ENCODE measurements at places on chromosomes 7 and 10.

GRCh38 chr10:3955493-3955892 is 170.5 kb upstream of the KLF6 start:
- DNase-seq, result no peak

- DNase-seq, result no peak
Observed at GRCh38 chr7:1380231-1380815, 78.9 kb downstream of the MICALL2 start.

DNA sequence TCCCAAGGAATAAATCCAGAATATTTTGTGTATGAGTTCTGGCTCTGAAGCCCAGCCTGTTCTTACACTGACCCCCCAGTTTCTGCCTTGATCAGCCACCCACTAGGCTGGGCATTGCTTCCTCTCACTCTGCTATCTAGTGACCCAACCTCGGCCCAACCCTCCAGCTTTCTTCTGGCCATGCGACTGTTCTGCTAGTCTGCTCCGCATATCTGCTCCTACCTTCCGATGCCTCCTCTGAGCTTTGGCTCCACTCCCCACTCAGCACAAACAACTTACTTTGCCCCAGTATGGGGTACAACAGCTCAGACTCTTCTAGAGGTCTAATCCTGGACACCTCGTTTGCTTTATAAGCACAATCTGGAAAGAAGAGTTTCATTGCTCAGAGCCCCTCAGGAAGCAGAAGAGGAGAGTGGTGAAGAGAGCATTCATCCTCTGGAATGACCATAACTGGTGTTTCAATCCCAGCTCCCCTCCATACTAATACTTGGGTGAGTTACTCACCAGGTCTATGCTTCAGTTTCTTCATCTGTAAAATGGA is 99.6 kb downstream of the NPSR1 start:
- no peak for DNase-seq

DNA sequence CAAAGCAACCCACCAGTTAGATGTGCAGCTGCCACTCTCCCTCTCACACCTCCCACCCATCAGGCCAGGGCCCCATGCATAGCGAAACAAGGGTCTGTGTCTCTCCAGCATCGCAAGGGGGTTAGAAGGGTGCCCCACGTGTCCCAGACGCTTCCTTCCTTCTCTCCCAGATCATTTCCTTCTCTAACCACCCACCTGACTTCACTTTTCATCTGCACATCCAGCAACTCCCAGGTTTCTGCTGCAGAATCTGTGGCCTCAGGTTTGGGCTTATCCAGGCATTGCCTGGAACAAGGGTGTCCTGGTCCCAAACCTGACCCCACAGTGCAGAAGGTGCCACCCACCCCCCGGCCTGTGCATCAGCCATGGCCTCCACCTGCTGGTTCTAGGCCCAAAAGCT is 14.4 kb downstream of the PDIA4 start:
- DNase-seq, result no peak

- DNase-seq, result no peak
Observed at GRCh38 chr7:80432166-80432565, 79.7 kb downstream of the GNAT3 start.

DNA sequence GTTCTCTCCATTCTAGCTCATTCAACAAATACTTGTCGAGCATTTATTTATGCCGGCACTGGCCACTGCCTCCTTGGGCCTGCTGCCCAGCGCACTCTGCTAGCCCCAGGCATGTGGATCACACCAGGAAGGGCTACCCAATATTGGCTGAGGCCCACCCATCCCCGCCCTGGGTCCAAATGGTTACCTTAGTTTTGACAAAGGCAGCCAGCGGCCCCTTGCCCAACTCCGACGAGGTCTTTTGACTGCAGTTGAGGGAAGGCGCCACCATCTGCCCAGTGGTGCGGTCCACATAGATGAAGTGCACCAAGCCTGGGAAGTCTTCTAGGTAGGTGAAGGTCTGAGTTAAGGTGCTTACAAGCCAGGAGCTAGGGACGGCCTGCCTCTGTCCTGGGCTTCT is 7.2 kb upstream of the PYROXD2 start:
- DNase-seq, result no peak

DNA sequence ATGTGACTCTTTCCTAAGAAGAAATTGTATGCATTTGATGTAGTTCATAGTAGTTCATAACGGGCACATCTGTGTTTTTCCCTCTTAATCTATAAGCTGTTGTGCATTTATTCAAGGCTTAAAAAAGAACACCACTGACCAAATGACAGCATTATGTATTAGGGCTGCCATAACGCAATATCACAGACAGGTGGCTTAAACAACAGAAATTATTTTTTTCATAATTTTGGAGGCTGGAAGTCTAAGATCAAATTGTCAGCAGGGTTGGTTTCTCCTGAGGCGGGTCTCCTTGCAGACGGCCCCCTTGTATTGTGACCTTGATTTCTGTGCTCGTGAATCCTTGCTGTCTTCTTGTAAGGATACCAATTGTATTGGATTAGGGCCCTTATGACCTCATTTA is 627 bp upstream of the SSMEM1 start:
- DNase-seq, result no peak

DNA sequence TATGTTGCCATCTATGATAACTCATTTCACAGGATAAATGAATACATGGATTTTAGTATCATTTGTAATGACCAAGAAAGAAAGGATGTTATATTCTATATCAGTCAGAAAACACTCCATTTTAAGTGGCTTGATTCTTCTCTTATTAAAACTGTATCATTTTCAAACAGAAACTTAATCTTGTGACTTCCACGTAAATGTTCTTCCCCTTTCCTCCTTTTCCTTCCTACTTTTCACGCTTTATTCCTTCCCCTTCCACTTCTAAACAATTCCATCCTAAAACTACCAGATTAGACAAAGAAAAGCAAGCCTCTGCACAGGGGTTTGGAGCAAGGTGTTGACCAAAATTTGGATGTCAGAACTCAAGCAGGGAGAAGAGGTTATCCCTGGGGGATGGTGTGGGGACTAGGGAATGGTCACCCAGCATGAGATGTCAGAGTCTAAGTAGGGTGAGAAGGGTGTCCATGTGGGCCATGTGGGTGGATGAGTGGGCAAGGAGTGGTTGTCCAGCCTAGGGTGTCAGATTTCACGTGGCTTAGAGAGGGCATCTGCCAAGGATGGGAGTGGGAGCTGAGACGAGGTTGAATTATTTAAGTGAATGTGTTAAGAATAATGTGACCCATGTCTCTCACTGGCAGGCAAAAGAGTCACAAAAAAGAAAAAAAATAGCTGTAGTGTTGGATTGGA is 5.0 kb upstream of the GSAP start:
- no peak for DNase-seq

GRCh38 chr10:76675561-76675950 is 962.1 kb downstream of the KCNMA1 start:
- DNase-seq, result no peak

GRCh38 chr7:134480730-134481129 is 21.8 kb upstream of the AKR1B1 start:
- DNase-seq, result no peak

GRCh38 chr7:129536323-129536722 is 34.0 kb downstream of the SMKR1 start:
- DNase-seq, result no peak

All from midbrain (tissue), 1 donor.